ENCODE measurements at places on chromosomes 1 and 21.

DNA sequence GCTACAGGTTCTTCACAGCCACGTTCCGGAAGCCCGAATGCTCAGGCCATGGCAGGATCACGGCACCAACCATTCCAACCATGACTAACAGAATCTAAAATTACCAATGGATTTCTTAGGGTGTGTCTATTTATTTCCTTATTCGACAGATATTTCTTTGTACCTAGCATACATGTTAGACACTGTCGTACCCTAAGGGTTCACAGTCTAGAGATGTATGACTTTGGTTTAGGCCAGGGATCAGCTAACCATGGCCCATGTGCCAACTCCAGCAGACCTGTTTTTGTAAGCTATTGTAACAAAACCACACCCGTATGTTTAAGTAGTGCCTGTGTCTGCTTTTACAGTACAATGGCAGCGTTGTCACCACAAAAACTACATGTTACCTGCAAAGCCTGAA, 167.0 kb downstream of the NR5A2 start:
- no peak for DNase-seq

- peak; percentile 56 for DNase-seq
Measured at GRCh38 chr1:68470388-68470970, 20.7 kb upstream of the RPE65 start.

- DNase-seq, result no peak
Measured at GRCh38 chr1:177360791-177361190, 190.0 kb downstream of the BRINP2 start.

DNA sequence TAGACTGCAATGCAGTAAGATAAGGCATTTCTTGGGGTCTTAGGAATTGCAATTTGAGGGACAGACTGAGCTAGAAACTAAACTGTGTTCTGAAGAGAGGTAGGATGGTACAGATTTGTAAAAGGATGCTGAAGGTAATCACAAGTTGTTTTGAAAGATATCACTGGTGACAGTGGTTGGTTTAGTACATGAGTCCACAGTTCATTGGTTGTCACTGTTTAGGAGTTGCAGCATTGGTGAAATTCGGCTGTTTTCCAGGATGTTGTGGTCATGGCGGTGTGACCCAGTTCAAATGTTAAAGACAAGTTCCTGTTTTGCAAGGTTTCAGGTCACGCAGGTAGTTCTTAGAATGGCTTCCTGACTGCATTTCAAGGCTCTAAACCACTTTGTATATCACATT, 292.8 kb upstream of the B3GALT2 start:
- no peak for DNase-seq

All from lung microvascular endothelial cell (primary cell).